Stimulated activated CD8-positive, alpha-beta memory T cell treated with anti-CD3 and anti-CD28 coated beads, Interleukin-2, amount 100 ng/mL, for 1 hour (primary cell): ENCODE measurements at places on chromosomes 1 and 21.

DNA sequence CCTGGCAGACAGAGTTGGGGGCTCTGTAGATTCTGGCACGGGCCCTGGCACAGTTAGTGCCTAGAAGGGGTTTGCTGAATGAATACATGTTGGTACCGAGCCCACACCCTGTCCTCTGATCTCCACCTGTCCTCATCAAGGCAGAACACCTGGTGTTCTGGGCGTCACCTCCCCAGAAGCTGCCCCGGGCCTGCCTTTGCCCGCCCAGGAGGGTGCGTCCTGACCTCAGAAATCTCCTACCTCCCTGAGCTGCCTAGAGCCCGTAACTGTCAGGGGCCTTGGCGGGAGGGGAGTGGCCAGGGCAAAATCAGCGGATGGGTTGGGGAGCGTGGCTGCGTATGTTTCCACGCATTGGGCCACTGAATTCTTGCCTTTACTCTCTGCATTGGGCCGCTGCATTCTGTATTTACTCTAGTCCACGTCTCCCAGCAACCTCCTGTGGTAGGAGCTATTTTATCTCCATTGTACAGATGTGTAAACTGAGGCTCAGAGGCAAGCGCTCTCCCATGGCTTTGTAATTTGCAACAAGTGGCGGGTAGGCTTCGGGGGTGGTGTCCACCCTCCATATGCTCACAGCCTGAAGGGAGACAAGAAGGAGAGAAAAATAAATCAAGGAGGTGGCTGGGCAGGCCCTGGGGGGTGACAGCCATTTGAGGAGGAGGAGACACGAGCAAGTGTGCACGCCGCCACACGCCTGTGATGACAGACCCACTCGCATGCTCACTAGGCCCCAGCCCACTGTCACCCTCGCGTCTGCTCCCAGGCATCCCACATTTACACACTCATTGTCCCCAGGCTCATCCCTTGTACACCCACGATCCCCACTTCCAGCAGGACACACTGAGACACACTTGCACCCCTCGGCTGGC, 95.7 kb upstream of the WNT4 start:
- DNase-seq, result no peak

DNA sequence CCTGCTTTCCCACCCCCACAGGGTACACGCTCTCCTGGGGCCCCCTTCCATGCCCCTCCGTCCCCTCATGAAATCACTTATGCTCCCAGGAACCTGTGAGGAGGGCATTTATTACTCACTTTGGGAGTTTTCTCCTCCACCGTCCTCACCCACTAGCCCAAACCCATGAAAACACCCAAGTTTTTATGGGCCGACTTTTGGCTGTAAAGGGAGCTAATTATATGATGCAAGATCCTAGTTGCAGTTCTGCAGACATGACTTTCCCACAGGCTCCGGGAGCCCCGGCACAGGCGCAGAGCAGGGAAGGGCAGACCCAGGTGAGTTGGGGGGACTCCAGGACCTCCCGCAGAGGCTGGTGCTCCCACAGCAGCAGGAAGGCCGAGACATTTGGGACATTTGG, 29.7 kb downstream of the EPHA2 start:
- DNase-seq, result no peak

DNA sequence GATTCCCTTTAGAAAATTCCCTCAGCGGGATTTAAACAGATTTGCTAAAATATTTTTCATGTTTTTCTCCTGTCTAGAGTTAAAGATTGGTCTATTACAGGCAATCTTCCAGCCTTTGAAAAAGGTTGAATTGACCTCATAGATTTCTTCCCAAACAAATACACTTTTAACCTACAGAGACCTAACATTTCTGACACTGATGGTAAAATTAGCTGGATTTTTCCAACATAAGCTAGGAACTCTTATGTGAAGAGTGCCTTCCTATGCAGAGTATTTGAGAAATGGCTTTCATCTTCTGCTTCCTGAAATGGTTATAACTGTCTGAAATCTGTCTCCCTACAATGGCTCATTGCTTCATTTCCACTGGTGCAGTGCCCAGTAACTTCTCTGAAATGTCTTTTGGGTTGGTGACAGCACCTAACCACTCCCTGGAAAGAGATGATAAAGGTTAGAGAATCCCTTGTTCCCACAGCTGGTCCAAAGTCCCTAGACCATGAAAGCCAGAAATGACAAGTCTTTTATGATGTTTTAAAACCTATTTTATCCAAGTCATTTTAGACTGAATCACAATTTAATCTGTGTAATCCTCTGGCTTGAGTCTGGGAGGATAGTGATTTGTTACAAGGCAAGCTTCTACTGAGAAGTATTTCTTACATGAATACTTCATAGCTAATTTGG, 269.4 kb downstream of the BACH1 start:
- no peak for DNase-seq

DNA sequence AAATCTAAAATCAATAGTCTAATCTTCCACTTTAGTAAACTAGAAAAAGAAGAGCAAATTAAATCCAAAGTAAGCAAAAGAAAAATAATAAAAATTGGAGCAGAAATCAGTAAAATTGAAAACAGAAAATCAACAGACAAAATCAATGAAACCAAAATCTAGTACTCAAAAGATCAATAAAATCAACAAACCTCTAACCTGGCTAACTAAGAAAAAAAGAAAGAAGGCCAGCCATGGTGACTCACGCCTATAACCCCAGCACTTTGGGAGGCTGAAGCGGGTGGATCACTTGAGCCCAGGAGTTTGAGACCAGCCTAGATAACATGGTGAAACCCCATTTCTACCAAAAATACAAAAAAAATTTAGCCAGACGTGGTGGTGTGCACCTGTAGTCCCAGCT, 22.8 kb downstream of the PDIK1L start:
- DNase-seq, result no peak

- DNase-seq, result no peak
Observed at GRCh38 chr1:64403331-64403730, 66.6 kb upstream of the CACHD1 start.

DNA sequence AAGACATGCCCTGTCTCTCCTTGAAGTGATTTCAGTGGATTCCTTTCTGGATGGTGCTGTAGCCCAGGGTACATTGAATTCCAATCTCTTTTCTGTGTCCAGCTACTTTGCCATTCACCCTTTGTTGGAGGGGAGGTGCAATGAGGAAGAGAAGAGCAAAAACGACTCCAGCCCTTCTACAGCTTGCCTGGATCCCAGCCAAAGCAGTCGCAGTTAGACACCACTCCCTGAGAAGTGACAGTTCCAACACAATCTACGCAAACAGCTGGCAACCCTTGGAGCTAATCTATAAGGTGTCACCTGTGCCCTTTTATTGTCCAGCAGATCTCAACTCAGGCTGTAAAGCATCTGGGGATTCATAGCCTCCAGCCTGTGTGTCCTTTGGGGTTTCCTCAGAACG, 4.6 kb downstream of the CD244 start:
- DNase-seq, result no peak

- DNase-seq, result no peak
Observed at GRCh38 chr1:193525411-193525810, 339.0 kb upstream of the B3GALT2 start.
